ENCODE measurements at places on chromosomes 2 and 18.
A peak's percentile ranks its signal among the peaks of the same experiment; 100 is the strongest.

- no peak for DNase-seq
Observed at GRCh38 chr2:173720306-173720705, 244.9 kb downstream of the SP3 start.

DNA sequence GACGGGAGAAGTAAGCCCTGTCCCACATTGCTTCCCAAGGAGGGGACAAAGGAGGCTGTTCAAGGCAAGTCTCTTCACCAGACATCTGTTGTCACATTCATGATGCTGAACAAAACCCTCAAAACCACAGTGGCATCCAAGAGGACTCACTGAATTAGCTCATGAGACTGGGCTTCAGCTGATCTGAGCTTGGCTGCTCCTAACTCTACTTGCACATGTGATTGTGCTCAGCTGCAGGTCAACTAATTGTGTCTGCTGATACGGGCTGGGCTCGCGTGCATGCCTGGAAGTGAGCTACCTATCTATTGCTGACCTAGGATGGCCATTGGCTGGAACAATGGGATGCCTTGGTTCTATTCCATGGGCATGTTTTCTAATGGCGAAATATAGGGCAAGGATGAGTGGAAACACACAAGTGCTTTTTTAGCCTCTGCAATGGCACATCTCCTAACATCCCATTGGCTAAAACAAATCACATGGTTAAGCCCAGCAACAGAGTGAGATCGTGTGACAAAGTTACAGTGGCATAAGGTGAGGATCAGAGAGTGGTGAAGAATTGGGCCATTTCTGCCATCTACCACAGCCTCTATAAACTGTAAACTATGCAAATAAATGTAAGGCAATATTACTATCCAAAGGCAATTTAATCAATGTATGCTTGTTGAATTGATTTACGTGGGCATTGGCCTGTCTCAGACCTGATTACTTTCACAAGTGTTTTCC lies 52.9 kb upstream of the CAPN13 start:
- no peak for DNase-seq

GRCh38 chr2:98465456-98466226 lies 21.0 kb downstream of the INPP4A start:
- no peak for DNase-seq

DNA sequence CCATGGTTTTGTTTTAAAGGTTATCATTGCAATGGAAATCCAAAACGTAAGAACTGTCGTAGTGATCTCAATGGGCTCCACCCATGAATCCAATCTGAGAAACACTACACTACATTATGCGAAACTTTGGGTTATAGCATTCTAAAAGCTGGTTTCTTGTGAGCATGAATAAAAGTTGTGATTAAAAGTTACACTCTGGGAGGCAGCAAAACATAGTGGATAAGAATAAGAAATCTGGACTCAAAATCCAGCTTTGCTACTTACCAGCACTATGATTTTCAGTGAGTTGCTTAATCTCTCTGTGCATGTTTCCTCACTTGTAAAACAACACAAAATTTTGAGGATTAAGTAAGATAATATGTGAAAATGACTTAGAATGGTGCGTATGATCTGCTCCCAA lies 25.7 kb upstream of the THOC1 start:
- DNase-seq, result no peak

DNA sequence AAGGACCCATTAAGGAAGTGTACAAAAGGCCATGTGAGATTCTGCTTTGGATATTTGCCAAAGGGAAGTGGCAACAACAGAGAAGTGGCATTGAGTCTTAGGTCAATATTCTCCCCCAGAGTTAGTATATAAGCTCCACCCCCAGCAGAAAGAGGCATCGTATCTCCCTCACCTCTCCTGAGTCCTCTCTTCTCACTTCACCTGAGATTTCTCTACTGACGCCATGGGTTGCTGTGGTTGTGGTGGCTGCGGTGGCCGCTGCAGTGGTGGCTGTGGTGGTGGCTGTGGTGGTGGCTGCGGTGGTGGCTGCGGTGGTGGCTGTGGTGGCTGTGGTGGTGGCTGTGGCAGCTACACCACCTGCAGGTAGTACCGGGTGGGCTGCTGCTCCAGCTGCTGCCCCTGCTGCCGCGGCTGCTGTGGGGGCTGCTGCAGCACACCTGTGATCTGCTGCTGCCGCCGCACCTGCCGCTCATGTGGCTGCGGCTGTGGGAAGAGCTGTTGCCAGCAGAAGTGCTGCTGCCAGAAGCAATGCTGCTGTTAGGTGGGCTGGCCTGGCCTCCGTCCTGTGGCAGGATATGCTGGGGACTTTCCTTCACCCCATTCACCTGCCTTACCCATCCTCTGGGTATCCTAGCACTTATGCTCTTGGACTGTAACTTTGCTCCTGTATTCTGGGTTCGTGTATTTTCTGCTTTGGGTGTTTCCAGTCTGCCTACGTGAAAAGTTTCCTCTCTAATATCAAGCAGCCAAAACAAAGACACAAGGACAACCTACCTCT lies 5.9 kb downstream of the SCYGR3 start:
- no peak for DNase-seq

- DNase-seq, result no peak
Observed at GRCh38 chr18:39793609-39794008, 2161.4 kb upstream of the PIK3C3 start.

DNA sequence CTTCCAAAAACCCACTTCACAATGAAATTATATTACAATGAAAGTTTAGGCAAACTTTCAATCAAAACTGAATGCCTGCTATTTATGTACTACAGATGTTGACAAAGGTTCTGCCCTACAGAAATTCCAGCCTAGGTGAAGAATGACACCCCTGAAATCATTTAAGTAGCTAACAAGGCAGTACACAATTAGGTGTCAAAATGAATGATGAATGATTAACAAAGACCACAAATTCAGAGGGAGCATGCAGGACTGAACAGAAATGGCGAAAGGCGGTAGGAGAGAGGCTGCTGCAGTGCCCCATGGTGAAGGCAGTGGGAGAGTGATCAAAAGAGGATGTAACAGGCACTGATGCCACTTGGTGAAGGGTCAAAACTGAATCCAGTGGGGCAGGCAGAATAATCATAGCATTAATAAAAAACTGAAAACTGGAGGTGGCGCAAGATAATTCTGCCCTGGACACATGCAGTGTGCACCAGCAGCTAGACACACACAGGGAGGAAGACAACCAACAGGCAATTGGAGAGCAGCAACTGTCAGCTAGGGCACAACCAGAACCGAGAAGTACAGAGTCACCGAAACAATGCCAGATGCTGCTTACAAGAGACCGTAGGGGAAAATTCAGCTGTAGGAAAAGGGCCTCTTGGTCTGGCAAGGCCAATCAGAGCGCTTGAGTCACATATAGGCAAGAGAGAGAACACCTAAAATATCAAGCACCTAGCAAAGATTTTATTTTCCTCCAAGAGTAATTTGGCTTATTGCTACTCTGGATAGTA lies 4.5 kb downstream of the TMEM131 start:
- DNase-seq, result no peak

GRCh38 chr2:196466581-196466980 lies 172.9 kb upstream of the CCDC150 start:
- DNase-seq, result no peak

- no peak for DNase-seq
Observed at GRCh38 chr18:38539371-38539770, 973.8 kb upstream of the CELF4 start.

GRCh38 chr2:112054847-112055729 lies at the start of gene TMEM87B:
TMEM87B (plus strand) TSS chr2:112055269; CDS start chr2:112055592, 323 bp downstream.
- DNase-seq, result peak; percentile 96

- no peak for DNase-seq
Observed at GRCh38 chr2:49928551-49928950, 774.2 kb upstream of the FSHR start.

DNA sequence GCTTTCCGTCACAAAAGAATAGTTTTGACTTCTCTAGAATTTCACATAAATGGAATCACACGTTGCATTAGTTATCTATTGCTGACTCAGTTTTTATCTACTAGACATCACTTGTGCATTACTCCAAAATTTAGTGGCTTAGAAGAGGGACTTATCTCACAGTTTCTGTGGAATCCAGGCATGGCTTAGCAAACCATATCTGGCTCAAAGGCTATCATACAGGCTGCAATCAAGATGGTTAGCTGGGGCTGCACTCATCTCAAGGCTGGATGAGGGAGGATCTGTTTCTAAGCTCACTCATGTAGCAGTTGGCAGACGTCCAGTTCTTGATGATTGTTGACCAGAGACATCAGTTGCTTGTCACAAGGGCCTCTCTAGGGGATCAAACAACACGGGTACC lies 6.6 kb upstream of the DSC3 start:
- no peak for DNase-seq

- no peak for DNase-seq
Observed at GRCh38 chr18:8324343-8325065, 284.7 kb upstream of the RAB12 start.

- no peak for DNase-seq
Observed at GRCh38 chr2:111148925-111149324, 28.2 kb downstream of the BCL2L11 start.

GRCh38 chr2:29270701-29271121 lies 155.5 kb downstream of the CLIP4 start:
- DNase-seq, result no peak

GRCh38 chr2:203040966-203041521 lies 26.4 kb downstream of the NBEAL1 start:
- no peak for DNase-seq

GRCh38 chr2:65922030-65922429 lies 489.6 kb upstream of the SPRED2 start:
- DNase-seq, result no peak

GRCh38 chr2:178882666-178883440 lies 75.6 kb upstream of the TTN start:
- no peak for DNase-seq

DNA sequence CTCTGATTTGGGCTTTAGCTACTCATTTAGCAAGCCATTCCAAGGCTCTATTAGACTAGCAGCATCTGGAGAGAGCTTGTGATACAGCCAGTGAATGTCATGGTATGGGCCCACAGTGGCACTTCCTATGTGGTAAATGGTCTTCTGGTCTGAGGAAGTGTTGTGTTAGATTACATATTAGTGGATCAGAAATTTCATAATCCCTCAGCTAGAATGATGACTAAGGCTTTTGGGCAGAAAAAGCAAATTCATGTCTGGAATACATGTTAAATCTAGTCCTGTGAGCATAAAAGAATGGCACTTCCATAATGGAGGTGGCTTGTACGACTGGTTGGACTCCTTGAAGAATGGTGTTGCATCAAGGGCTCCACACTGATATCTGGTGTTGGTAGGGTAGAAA lies 436.8 kb upstream of the CWC22 start:
- DNase-seq, result no peak

GRCh38 chr2:111072220-111072871 lies 48.4 kb upstream of the BCL2L11 start:
- DNase-seq, result no peak

DNA sequence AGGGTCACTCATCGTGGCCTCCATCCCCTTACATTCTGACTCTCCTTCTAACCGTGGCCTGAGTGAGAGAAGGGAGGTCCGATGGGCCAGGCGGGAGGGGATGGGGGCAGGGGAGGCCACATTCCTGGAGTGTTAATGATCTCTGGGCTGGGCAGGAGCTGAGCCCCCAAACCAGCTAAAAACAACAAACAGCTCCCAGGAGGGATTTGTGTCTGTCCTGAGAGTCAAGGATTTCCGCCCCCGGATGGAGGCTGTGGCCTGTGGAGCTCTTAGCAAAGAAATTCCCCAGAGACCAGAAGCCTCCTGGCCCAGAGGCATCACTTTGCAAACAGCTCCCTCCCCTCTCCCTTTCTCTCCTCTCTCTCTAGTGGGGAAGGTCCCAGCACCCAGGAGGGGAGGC lies 23.5 kb downstream of the EMX1 start:
- DNase-seq, result no peak

GRCh38 chr2:169569948-169570347 lies 3.7 kb downstream of the FASTKD1 start:
- DNase-seq, result no peak

DNA sequence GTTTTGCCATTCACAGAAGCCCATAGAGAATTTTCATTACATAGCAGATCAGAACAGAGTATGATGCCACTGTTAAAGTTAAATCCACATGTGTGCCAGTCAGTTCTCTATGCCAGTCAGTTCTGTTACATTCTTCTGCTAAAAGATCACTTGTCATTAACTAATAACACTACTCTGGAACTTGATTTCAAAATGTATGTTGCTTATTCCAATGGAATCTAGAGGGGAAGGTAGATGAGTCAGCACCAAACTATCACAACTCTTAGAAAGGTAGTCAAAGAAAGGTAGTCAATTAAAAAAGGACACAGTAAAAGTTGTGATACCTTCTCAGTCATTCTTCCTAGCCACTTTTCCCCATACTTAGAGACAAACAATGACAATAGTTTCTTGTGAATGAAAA lies 1214.4 kb downstream of the LRP1B start:
- DNase-seq, result no peak

GRCh38 chr2:222423632-222424275 lies 589 bp upstream of the SGPP2 start:
- DNase-seq, result no peak

GRCh38 chr2:15155959-15156574 lies 405.1 kb downstream of the NBAS start:
- DNase-seq, result no peak

GRCh38 chr2:32947076-32947483 lies 327 bp downstream of the LTBP1 start:
- no peak for DNase-seq

- DNase-seq, result no peak
Observed at GRCh38 chr2:171745806-171746205, 58.5 kb downstream of the DYNC1I2 start.

DNA sequence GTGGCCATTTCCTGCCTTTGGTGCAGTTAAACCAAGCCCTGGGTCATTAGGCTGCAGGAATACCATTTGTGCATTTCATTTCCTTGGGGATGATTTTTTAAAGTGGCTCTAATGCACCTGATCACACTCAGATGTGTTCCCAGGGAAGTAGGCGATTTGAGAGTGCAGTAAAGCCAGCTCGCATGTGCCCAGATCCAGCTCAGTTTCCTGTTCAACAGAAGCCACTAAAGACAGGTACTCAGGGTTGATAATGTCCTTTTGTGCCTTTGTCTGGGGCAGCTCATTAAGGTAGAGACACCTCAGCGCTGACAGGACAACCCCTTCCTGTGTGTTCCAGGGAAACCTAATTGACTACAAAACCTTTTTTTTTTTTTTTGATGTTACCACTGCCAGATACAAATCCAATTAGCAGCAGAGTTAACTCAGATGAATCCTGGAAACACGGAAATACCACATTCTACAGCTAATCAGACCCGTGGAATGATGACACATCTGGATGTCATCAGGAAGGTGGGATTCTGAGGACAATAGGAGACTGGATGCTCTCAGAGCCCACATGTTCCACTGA lies 15.2 kb upstream of the CHRNA1 start:
- DNase-seq, result no peak

- DNase-seq, result no peak
Observed at GRCh38 chr18:74266161-74266560, 25.6 kb downstream of the CYB5A start.

GRCh38 chr2:150476286-150476685 lies 11.2 kb downstream of the RND3 start:
- no peak for DNase-seq

GRCh38 chr2:10252661-10253060 lies 50.0 kb upstream of the HPCAL1 start:
- no peak for DNase-seq

GRCh38 chr2:168256448-168256847 lies 9.1 kb upstream of the STK39 start:
- DNase-seq, result no peak
